ENCODE measurements at places on chromosomes 2 and 18. TPM values are rescaled to one million over a fixed set of nuclear protein-coding genes. Genes with fewer than 3 reads are reported as not detected.
A peak's percentile ranks its signal among the peaks of the same experiment; 100 is the strongest.

SNRPD1 gene
- 6.8 TPM for total RNA-seq

ARL4C gene
- total RNA-seq = 12.5 TPM

SP140 gene
- 1.4 TPM for total RNA-seq

SKA1 gene
- 13.9 TPM for total RNA-seq

PLCL1 gene
- total RNA-seq = 0.18 TPM

SLC30A3 gene
- total RNA-seq = under 0.01 TPM

DNA sequence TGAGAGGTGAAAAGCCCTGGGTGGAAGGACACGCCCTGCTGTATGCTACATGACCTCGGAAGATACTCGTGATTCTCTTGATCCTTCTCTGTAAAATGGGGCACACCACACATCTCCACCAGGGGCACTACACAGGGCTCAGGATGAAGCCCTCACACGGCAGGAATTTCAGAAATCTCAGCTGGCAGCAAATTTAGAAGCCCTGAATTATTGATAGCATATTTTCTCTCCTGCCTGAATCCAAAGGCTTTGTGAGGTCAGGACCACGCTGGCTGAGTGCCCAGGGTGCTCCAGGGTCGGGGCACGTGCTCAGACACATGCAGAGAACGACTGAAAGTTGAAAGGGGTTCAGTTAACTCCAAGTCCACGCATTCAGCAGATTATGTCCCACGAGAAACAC is 42.1 kb upstream of the GALR1 start:
- H3K27ac ChIP-seq = peak overlapping the region; percentile 36
- H3K4me1 ChIP-seq = peaks cover 15% of the 10 kb centered on the region
- H3K4me3 ChIP-seq = no peak overlapping the region
- no peaks in the 10 kb centered on the region for H3K27me3 ChIP-seq
- peak; percentile 65 for DNase-seq

DNA sequence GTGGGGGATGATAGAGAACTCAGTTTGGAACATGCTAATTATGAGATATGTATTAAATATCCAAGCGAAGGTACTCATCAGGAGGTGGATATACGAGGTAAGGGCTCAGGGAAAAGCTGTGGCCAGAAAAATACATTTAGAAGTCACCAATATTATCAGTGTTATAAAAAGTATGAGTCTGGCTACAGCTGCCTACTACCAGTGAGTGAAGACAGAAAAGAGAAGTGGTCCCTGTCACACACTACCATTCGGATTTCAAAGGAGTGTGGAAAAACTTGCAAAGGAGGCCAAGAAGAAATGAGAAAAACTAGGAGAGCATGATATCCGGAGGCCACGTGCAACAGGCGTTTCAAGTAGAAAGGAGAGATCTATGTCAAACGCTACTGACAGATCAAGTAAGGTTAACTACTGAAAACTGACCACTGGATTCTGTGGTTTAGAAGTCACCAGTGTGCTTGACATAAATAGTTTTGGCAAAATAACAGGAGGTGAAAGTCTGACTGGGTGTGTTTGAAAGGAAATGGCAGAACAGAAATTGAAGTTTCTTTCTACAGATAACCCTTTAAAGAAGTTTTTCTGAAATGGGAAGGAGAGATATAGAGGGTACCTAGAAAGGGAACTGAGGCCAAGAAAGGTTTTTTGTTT is 118.7 kb upstream of the DNMT3A start:
- no peaks in the 10 kb centered on the region for H3K36me3 ChIP-seq
- H3K27ac ChIP-seq = no peak overlapping the region
- no peak overlapping the region for H3K4me3 ChIP-seq
- no peaks in the 10 kb centered on the region for H3K4me1 ChIP-seq
- H3K27me3 ChIP-seq = no peaks in the 10 kb centered on the region

GRCh38 chr18:77822632-77823031 is 573.0 kb downstream of the GALR1 start:
- no peaks in the 10 kb centered on the region for H3K36me3 ChIP-seq
- no peak overlapping the region for H3K27ac ChIP-seq
- H3K4me1 ChIP-seq = no peaks in the 10 kb centered on the region
- no peaks in the 10 kb centered on the region for H3K27me3 ChIP-seq
- no peak for DNase-seq

- H3K4me3 ChIP-seq = no peak overlapping the region
- peaks cover 2% of the 10 kb centered on the region for H3K4me1 ChIP-seq
- DNase-seq = no peak
These were observed 1.3 kb upstream of the CEP68 start for GRCh38 chr2:65054749-65055421.

- H3K4me1 ChIP-seq = peaks cover 21% of the 10 kb centered on the region
- H3K4me3 ChIP-seq = no peak overlapping the region
- no peak overlapping the region for H3K27ac ChIP-seq
- peak; percentile 73 for DNase-seq
These were observed 64.0 kb downstream of the INPP4A start for GRCh38 chr2:98508709-98509066.

DNA sequence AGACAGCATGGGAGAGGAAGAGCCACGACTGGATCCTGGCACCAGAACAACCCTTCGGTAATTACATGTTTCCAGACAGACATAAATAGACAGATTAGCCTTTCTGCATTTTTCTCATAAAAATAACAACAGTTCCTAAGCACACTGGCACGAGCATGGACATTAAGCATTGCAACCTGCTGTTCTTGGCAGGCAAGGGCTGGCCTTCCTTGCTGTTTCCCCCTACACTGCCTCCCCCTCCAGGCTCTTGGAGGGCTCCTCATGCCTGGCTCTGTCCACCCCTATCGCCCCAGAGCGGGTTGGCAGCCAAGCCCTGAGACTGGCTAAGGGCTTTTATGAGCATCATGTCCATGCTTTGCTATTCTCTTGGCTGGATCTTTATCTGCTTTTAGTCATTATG is 89.6 kb downstream of the TTC32 start:
- H3K36me3 ChIP-seq = no peaks in the 10 kb centered on the region
- no peak for DNase-seq
- H3K4me3 ChIP-seq = no peak overlapping the region

GRCh38 chr2:27049422-27050280 is 1.8 kb upstream of the AGBL5 start:
- H3K36me3 ChIP-seq = peaks cover 6% of the 10 kb centered on the region
- H3K4me1 ChIP-seq = peaks cover 5% of the 10 kb centered on the region
- no peaks in the 10 kb centered on the region for H3K27me3 ChIP-seq
- no peak for DNase-seq
- peak overlapping the region; percentile 27 for H3K27ac ChIP-seq

DNA sequence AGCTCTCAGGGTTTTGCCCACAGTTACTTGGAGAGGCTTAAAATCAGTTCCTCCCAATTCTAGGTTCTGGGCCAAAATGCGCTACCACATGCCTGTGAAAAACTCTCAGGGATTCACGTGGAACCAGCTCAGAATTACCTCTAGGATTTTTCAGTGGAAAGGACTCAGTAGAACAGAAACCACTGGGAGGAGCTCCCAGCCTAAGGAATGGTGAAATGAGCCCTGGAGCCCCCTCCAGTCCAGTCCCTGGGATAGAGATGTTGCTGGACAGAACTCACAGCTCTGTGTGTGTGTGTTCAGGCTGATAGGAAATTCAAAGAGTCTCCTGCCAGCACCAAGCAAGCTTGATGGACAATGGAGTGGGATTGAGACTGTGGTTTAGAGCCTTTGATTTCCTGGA is 21.1 kb upstream of the SLC9A4 start:
- H3K36me3 ChIP-seq = no peaks in the 10 kb centered on the region
- no peak overlapping the region for H3K27ac ChIP-seq
- no peak for DNase-seq

DNA sequence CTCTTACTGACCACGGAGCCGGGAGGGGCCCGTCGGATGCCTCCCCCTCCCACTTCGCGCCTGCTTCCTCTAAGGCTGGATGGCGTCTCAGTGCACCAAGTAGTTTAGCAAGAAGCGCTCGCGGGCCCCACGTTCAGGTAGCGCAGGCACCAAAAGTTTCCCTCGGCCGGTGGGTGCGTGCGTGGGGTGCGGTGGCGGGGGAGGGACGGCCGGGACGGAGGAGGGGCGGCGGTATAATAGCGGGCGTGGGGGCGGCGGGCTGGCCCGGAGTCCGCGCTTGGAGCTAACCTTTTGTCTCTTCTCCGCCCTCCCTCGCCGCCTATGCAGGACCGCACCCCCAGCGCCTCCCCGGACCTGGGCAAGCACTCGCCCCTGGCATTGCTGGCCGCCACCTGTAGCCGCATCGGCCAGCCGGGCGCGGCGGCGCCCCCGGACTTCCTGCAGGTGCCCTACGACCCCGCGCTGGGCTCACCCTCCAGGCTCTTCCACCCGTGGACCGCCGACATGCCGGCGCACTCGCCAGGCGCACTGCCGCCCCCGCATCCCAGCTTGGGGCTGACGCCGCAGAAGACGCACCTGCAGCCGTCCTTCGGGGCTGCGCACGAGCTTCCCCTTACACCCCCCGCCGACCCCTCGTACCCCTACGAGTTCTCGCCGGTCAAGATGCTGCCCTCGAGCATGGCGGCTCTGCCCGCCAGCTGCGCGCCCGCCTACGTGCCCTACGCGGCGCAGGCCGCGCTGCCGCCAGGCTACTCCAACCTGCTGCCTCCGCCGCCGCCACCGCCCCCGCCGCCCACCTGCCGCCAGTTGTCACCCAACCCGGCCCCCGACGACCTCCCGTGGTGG is 1.0 kb downstream of the SP5 start:
- no peaks in the 10 kb centered on the region for H3K4me1 ChIP-seq
- H3K36me3 ChIP-seq = no peaks in the 10 kb centered on the region
- peaks cover 71% of the 10 kb centered on the region for H3K27me3 ChIP-seq
- DNase-seq = no peak
- no peak overlapping the region for H3K27ac ChIP-seq

GRCh38 chr2:23685706-23686105 is 241.2 kb downstream of the ATAD2B start:
- no peak for DNase-seq
- H3K4me1 ChIP-seq = no peaks in the 10 kb centered on the region
- no peaks in the 10 kb centered on the region for H3K27me3 ChIP-seq
- H3K4me3 ChIP-seq = no peak overlapping the region
- H3K36me3 ChIP-seq = peaks cover 20% of the 10 kb centered on the region

- no peak for DNase-seq
- no peak overlapping the region for H3K27ac ChIP-seq
- H3K4me1 ChIP-seq = no peaks in the 10 kb centered on the region
- no peaks in the 10 kb centered on the region for H3K27me3 ChIP-seq
- no peaks in the 10 kb centered on the region for H3K36me3 ChIP-seq
- H3K4me3 ChIP-seq = no peak overlapping the region
These were observed 183.2 kb downstream of the UXS1 start for GRCh38 chr2:106010818-106011355.

- no peak overlapping the region for H3K4me3 ChIP-seq
- peaks cover 34% of the 10 kb centered on the region for H3K27me3 ChIP-seq
- no peaks in the 10 kb centered on the region for H3K36me3 ChIP-seq
- H3K27ac ChIP-seq = no peak overlapping the region
These were observed 4.7 kb downstream of the SP5 start for GRCh38 chr2:170719810-170720209.

DNA sequence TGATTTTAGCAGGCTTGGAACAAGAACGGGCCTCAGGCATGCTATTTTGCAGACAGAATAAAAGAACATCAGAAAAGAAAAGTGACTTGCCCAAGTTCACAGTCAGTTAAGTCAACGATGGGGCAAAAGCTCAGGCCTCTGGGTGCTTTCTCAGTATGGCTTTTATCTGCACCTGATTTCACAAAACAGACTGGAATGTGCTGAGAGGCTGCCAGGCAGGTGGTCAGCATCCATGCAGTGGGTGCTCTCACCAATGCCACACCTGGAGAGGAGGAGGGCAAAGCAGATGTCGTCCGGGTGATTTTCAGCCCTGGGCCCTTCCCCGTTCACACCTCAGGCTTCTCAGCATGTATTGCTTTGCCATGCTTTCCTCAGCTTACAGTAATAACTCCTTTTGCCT is 854.6 kb downstream of the RNF144A start:
- H3K27ac ChIP-seq = no peak overlapping the region
- no peak overlapping the region for H3K4me3 ChIP-seq
- H3K4me1 ChIP-seq = no peaks in the 10 kb centered on the region
- DNase-seq = no peak
- no peaks in the 10 kb centered on the region for H3K36me3 ChIP-seq
- no peaks in the 10 kb centered on the region for H3K27me3 ChIP-seq

- H3K36me3 ChIP-seq = peaks cover 11% of the 10 kb centered on the region
- H3K27ac ChIP-seq = no peak overlapping the region
- H3K4me3 ChIP-seq = no peak overlapping the region
- H3K4me1 ChIP-seq = no peaks in the 10 kb centered on the region
These were observed 37.7 kb downstream of the ZC3H15 start for GRCh38 chr2:186523791-186524190.
